SJCRH30 (cell line): ENCODE measurements at places on chromosomes 4 and X. TPM values are rescaled to one million over a fixed set of nuclear protein-coding genes. Genes with fewer than 3 reads are reported as not detected.
A peak's percentile ranks its signal among the peaks of the same experiment; 100 is the strongest.

DNA sequence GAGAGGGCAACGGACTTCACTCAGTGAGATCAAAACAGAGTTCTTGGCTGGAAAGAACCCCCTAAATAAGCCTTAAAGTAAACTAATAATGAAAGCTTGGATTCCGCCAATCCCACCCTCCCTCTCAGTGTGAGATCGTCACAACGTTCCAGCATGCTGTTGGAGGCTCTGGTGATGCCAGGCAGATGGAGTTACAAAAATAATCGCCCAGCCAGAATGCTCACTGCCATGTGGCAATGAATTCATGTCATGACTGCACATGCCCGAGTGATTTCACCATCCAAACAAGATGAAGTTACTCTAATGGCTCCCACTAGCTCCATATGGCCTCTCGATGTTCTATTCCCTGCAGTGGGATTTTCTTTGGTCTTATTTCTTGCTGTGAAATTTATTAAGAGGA is 248.0 kb downstream of the SPATA18 start:
- DNase-seq: no peak

DNA sequence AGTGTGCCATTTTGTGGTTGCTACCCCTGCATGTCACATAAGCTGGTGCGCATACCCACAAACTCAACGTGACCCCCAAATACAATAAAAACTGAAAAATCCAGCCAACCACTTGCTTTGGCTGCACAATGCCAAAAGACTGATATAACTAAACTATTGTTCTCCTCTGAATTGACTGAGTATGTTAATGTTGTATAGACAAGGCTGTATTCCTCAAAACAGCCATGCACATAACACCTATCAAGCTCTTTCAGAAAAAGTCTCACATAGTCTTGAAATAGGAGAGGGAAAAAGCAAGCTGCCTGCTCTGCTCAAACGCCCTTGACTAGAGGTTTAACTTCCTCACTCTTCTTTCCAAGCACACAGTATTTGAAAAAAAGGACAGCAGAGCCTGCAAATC is 126.4 kb upstream of the NOCT start:
- no peak for DNase-seq

PCSK1N gene
- total RNA-seq: not detected in 2 replicates

GPRASP1 gene
- total RNA-seq: 1.4 and 2.3 TPM in 2 replicates

CDX4 gene
- not detected in 2 replicates for total RNA-seq

DNA sequence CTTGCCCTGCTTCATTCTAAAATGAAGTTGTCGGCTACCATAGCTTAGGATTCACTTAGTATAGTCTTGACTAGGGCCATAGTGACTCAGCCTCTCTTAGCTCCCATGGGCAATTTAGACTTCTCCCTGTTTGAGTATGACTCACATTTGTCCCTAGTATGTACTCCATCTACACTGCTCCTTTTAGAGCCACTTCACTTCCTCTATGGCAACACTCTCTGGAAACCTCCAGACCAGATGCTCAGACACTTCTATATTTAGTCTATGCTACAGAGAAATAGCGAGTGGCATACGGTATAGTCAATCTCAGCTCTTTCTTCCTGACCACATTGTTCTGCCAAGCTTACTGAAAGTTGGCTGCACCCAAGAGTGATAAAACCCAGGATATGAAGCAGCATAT is 11.2 kb downstream of the MEPE start:
- DNase-seq: no peak

NCAPG gene
- total RNA-seq: 122 and 123 TPM in 2 replicates

DNA sequence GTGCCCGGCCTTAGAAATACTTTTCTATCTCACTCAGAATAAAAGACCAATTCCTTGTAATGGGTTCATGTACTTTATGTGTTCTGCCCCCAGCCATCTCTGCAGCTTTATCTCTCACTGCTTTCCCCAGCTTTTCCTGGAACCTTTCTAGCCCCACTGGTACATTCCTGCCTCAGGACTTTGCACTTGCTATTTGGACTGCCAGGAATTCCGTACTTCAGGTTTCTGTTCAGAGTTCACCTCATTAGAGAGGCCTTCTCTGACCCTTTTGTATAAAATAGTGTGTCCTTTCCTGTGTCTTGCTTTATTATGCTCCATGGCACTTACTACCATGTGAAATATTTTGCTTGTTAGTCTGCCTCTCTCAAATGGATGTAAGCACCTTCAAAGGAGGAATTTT is 112.5 kb downstream of the PDLIM5 start:
- no peak for DNase-seq

DNA sequence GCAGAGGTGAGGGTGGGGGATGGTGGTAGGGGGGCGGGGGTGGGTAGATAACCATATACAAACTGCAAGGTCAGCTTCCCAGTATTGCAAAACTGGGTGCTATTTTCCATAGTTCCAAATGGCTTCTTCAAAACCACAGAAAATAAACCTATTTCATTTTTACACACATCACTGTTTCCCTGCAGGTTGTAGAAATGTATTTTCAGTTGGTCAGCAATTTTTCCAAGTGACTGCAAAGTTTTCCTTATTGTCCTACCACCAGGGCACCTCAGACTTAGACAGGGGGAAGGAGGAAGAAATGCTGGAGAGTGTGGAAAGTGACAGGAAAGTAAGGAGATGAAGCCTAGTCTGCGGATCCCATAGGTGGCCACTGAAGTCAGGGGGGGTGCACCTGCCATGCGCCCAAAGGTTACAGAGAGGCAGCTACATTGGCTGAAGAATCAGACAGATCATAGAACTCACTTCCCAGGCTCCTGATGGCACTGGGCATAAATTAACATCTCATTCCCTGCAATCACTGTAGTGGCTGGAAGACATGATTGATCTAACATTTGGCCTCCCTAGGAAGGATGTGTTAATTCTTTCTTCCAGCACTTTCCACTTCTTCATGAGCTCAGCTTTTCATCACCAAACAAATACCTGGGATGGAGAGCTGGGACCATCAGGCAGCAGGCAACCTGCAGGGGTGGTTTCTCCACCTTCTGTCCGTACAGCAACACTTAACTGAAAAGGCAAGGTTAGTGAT is 402.0 kb downstream of the HNRNPD start:
- DNase-seq: no peak

FABP2 gene
- not detected in 2 replicates for total RNA-seq

PTPN13 gene
- total RNA-seq: 18.1 and 20.0 TPM in 2 replicates

GRCh38 chr4:173508386-173509035 is 21.5 kb downstream of the HAND2 start:
- DNase-seq: no peak

MAGEB17 gene
- 0.06 and 0.20 TPM in 2 replicates for total RNA-seq

VEGFC gene
- 4.9 and 5.6 TPM in 2 replicates for total RNA-seq

DNA sequence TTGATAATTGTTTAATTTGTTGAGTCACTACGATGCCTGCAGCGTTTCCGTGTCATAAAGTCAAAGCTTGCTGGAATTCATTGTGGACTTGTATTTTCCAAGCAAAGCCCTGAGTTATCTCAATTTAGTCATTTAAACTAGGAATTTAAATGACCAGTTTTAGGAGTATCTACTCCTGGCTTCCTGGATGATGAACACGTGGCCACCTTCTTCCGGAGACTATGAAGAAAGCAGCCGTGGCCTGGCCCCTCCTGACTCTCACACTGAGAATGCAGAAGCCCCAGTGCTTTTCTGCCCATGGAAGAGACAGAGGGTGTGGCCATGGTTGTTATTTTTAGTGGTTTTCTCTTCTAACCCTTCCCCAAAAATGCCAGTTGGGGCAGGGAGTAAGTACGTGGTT is 250.7 kb upstream of the GATB start:
- DNase-seq: no peak

GRCh38 chr4:149409146-149409545 is 406.5 kb downstream of the IQCM start:
- DNase-seq: peak; percentile 3

- no peak for DNase-seq
These were observed 279.2 kb upstream of the FGF16 start for GRCh38 chrX:77167993-77168392.

- no peak for DNase-seq
These were observed 1.7 kb upstream of the AFP start for GRCh38 chr4:73434311-73434710.

GRCh38 chrX:134761788-134762187 is 103.5 kb upstream of the PLAC1 start:
- DNase-seq: peak; percentile 29

GRCh38 chr4:19047279-19047880 is 1025.8 kb upstream of the LCORL start:
- DNase-seq: no peak

DNA sequence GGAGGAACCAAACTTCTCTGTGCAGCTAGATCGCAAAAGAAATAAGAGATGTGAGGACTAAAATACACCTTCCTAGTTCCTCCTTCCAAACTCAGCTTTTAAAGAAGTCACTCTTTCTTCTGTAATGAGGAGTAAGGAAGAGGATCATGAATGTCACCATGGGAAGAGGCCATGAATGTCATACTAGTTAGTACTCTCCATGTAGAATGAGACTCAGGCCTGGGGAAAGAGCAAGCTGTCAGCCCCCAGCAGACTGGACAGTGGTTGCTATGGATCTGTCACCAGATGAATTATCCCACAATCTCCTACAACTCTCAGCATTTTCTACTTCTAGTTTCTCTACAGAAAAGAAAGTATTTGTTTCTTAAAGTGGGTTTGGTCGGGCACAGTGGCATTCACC is 57.1 kb upstream of the PRDM8 start:
- no peak for DNase-seq

DNA sequence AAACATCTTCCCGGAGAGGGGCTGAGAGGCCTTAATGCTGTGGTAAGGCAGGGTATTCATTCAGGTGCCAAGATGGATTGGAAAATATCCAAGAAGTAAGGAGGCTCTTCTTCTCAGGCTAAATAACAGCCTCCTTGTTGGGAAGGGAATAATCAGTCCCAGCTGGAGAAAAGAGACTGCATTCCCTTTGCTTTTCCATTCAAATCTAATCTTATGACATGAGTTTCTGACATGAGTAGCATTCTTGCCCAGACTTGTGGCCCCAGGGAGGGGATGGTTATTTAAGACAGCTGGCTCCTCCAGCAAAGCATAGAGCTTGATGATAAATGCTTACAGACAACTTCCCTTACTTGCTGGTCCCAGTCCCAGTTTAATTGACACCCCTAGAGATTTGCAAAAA is 98.3 kb downstream of the DCLK2 start:
- DNase-seq: peak; percentile 38

- DNase-seq: no peak
These were observed 478.4 kb upstream of the IGFBP7 start for GRCh38 chr4:57588557-57588956.

CLNK gene
- not detected in 2 replicates for total RNA-seq

PDK3 gene
- 22.1 and 23.0 TPM in 2 replicates for total RNA-seq

GRCh38 chrX:45771114-45771513 is 570.4 kb upstream of the DIPK2B start:
- DNase-seq: peak; percentile 15

DNA sequence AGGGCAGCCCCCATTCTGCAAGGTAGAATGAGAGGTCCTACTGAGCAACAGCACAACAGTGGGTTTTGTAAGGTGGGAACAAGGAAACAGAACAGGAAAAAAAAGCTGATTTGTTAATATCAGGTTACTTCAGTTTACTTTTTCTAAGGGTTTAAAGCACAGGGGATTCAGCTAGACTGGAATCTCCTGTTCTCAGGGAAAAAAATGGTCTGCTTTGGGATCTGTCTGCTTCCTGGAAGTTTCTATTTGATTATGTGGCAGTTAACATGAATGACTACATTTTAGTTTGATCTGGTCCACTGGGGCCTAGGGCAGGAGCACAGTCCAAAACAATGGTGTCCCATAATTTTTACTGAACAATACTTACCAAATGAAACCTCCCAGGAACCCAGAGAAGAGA is 104.6 kb downstream of the FBXW7 start:
- no peak for DNase-seq

GRCh38 chr4:107710493-107711459 is 9.3 kb downstream of the PAPSS1 start:
- DNase-seq: no peak

HMGN5 gene
- 4.8 and 5.3 TPM in 2 replicates for total RNA-seq

GRCh38 chrX:155886409-155886808 is 5.3 kb downstream of the VAMP7 start:
- no peak for DNase-seq

- no peak for DNase-seq
These were observed 27.4 kb downstream of the HMGN5 start for GRCh38 chrX:81174286-81174685.

SLITRK2 gene
- total RNA-seq: not detected in 2 replicates

DNA sequence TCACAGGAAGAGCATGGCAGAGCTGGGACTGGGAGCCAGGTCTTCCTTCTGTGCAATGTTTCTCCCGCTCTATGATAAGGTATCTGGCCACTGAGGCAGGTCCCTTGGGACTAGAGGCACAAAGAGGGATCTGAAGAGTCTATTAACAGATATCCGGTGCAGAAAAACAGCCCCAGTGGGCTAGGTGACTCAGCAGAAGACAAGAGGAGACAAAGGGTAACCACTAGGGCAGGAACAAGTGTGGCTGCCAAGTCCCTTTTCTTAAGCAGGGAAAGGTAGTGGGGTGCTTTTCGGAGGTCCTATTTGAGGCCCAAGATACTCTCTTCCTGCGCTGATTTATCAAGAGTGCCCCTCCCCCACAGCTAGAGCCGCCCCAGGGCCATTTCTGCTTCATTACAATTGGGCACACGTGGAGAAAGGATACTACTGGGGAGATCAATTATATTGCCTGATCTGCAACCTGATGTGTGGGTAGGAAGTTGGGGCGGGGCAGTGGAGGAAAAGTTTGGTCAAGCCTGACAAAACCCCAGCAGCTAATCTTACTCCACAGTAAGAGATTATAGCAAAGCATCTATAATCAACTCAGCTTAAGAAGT is at the start of gene DGAT2L6:
DGAT2L6 (plus strand) TSS at position 546 of the 596 bp plus-strand sequence. CDS start 100 bp downstream, outside the sequence.
- DNase-seq: peak; percentile 10

SLC9B1 gene
- total RNA-seq: 0.22 and 0.91 TPM in 2 replicates

GRCh38 chrX:70479247-70479921 is 34.7 kb downstream of the DLG3 start:
- no peak for DNase-seq

NAA11 gene
- 0.12 TPM in 1 of 2 replicates, not detected in the other for total RNA-seq

GRCh38 chrX:150664290-150664689 is 28.9 kb upstream of the MTMR1 start:
- no peak for DNase-seq

GRCh38 chrX:38163193-38163592 is 57.5 kb downstream of the SRPX start:
- DNase-seq: no peak

DNA sequence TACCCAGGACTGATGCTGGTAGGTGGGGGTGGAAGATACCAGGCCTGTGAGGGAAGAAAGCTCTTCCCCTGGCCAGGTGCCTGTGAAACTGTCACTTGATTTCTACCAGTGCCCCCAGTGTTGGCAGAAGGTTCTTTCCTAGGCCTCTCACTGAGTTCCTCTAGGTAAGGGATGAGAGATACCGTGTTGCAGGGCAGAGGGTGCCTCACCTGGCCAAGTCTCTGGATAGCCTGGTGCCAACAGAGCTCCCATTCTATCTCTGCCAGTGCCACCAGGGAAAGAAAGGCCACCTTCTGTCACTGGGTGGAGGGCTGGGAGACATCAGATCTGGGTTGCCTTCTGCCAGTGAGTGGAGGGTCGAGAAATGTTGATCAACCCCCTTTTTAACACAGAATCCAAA is 94.1 kb downstream of the RTL5 start:
- DNase-seq: no peak

PLCXD1 gene
- total RNA-seq: 16.0 and 16.2 TPM in 2 replicates

GRCh38 chrX:7294483-7294882 is 146.5 kb upstream of the PUDP start:
- no peak for DNase-seq
